ENCODE measurements at places on chromosomes 1 and 21.

GRCh38 chr1:201481761-201482493 is 12.9 kb upstream of the PHLDA3 start:
- peak; percentile 90 for DNase-seq

- no peak for DNase-seq
Measured at GRCh38 chr1:158155673-158156072, 25.0 kb upstream of the CD1D start.

DNA sequence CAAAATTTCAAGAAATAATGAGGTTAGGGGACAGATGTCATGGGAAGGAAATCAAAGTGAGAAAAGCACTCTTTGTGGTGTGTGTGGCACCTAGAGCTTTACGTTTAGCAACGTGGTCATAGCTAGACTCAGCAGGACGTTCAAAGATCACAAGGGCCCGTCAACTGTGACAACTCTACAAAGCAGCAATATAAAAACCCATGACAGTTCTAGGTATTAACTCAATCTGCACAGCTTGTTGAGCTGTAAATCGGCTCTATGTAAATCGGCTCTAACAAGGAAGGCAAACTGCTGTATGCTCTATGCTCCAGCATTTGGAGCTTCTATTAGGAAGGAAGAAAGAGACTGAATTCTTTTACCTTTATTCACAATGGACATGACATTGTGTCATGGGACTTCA is 64.8 kb downstream of the TP53BP2 start:
- no peak for DNase-seq

DNA sequence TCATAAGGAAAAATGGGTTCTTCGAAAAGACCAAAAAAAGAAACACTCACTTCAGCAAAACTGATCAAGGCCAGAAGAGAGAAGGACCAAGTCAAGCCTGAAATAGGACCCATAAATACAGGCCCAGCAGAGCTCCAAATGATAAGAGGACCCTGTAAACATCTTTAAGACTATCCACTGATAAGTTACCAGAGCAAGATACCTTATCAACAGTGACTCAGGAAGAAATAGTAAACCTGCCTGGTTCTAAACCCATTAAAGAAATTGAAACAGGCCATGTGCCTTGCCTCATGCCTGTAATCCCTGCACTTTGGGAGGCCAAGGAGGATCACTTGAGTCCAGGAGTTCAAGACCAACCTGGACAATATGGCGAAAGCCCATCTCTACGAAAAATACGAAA is 81.8 kb upstream of the ERRFI1 start:
- no peak for DNase-seq

DNA sequence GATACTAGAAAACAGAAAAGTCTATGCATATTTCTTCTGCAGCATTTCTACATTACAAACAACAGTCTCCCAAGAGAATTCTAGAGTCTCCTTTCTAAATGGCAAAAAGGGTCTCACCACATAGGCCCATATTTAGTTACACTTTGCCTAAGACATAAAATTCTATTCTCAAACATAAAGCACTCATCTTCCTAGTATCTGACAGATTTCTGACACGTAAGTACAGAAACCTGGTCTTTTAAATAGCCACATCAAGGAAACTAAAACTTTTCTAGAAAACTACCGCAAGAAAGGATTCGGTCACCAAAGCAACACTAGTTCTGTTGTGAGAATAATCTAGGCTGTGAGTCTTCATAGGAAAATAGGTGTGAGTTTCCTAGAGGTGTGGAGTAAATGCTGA is 33.6 kb upstream of the CTSK start:
- no peak for DNase-seq

GRCh38 chr1:28278763-28279162 is 19.4 kb downstream of the SESN2 start:
- no peak for DNase-seq

GRCh38 chr1:187411118-187411517 is 582.4 kb downstream of the PLA2G4A start:
- DNase-seq: no peak

- no peak for DNase-seq
Measured at GRCh38 chr1:27567146-27567526, 36.8 kb downstream of the AHDC1 start.

DNA sequence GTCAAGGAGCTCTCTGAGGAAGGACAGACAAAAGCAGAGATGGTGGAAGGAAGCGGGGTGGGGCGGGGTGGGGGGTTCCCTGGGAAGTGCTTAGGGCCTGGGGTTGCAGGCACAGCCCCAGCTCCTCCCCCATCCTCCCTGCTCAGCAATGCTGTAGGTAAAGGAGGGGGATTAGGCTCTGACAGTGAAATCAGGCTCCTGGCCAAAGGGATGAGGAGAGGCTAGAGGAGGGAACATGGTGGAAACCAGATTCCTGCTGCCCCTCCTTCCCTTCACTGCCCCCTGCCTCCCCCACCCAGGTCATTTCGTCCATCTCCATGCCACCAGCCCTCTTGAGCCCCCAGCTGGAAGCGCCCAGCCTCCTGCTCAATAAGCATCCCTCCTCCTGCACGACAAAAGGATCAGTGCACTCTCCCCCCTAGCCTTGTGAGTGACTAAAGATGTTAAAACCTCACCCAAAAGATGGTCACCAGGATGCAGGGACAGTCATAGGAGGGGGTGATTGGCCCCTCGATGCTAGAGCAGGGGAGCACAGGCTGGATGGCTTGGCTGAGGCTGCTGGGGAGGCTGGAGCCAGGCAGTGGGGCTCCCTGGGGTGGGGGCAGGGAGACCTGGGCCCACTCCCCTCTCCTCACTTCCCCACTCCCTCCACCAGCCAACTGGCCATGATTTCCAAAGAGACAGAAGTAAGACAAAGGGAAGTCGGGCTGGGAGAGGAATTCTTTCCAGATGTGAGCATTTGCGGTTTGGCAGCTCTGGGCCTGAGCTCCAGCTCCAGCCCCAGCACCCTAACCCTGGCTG is 2.2 kb upstream of the CRABP2 start:
- no peak for DNase-seq

GRCh38 chr1:160610569-160611242 is 31.4 kb upstream of the CD84 start:
- DNase-seq: no peak

DNA sequence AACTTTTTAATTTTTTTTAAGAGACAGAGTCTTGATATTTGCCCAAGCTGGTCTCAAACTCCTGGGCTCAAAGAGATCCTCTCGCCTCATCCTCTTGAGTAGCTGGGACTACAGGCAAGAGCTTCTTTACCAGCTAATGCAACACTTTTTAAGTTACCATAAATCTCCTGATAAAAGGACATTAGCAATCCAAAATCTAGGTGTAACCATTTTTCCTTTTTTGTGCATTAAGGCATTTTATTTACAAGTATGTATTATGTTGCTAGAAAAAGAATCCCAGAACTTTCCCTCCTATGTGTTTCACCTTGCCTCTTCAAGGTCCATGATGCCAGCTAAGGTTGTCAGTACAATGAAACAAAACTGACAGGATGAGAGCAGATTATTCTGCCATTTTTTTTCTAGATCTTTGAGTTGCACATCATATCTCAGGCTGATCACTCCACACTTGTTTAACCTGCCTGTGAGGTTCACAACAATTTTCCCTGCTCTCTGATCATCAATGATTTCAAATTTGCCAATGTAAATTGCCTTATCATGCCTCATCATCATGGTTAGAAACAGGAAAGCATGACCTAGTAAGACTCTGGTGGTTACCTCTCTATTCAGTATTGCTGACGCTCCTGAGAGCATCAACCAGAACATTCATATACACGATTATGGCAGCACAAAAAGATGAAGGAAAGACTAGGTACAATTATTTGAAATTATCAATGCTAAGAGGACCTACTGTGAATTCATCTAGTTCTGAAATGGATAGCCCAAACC is 173.2 kb downstream of the EIF4G3 start:
- no peak for DNase-seq

DNA sequence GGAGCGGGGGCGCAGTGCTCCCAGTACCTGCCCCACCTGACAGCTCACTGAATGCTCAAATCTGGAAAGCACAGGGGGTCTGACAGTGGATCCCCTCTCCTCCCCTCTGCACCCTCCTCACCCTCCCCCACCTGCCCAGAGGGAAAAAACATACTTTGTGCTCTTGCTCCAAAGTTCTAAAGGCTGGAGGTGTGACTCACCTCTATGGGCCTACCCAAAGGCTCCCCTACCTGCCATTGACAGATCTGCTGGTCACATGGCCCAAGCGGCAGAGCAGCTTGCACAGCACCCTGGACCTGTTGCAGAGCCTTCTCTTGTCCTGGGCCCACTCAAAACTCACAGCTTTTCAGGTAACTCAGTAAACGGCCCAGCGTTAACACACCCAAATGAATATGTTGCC is 55.7 kb downstream of the ADSS2 start:
- no peak for DNase-seq

DNA sequence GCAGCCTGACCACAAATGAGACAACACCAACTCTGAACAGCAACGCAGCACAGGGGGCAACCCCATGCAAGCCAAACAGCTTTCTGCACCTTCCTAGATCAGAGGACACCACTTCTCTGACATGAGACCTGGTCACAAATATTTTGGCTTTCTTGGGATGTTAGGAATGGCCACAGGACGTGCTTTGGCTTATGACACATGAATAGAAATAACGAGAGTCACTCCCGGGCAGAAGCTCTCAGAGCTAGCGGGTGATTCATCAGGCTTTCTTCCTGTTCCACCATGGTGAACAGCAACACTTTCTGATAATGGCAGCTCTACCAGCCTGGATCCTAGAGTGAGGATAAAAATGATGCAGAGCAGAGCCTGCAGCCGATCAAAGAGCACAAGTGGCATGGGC is 39.4 kb downstream of the PAFAH2 start:
- no peak for DNase-seq

GRCh38 chr1:54615531-54616279 is 7.6 kb downstream of the FAM151A start:
- no peak for DNase-seq

GRCh38 chr1:53837646-53837923 is 511 bp downstream of the NDC1 start:
- no peak for DNase-seq

DNA sequence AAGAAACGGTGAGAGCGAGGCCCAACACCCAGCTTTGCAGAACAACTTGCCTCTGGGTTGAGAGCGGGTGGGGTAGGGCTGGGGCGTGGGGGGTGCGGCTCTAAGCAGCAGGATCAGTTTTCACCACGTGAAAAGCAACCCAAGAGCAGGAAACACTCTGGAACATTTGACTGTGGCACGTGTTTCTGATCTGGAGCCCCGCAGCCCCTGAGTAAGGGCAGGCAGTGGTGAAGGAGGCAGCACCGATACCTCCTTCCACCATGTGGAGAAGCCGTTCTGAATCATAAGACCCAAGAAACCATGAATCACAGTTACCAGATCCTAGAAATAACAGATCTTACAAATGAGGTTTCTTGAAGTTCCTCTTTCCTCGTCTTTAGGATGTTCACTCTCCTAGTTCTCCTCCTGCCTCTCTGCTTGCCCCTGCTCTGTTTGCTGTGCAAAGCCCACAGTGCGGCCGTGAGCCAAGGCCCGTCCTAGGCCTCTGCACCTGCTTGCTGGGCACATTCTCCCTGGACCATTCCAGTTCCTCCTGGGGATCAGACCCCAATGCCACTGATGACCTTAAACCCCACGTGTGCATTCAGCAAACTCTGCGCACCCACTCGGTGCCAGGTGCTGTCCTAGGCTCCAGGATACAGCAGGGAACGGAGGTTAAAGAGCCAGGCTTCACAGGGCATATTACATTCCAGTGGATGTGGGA is 31.9 kb downstream of the SLC1A7 start:
- DNase-seq: peak; percentile 78

DNA sequence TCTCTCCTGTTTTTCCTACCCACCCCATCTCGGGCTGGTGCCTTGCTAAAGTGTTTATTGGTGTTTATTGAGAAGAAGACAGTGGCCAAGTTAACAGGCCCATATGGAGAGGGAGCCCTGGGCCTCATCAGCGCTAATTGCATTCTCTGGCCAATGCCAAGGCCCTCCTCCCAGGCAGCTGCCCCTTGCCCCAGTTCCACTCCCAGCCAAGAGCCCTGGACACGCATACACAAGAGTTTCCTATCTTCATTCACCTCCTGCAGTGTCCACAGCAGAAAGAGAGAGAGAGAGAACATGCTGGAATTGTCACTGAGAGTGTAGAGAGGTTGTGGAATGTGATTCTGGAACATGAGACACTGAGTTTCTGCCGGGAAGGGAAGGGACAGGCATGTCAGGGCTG is 25.4 kb upstream of the VWA5B1 start:
- DNase-seq: no peak

DNA sequence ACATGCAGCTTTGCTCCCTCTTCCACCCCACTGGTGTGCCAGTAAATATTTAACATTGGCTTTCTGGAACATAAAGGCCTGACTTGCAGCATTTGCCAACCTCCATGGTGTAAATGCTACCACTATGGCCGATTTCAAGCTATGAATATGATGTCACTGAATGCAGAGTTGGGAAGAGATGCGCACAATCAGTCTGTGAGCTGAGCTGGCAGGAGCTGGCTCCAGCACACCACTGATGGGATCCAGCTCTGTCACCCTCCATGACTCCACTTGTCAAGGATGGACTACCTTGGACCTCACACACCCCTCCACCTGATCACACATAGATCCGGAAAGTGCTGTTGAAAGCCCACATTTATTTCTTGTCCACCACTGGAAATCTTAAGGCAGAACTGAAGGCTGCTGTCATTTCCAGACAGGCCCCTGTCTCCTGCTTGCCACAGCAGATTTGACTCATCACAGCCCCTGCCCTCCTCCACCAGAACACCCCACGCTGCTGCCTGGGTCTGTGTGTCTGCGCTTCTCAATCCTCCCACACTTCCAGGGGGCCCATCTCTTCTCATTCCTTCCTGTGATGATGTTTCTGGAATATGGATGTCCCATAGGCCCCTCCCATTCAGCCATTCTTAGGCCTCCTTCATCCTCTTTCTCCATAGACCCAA is 82.2 kb upstream of the BCAR3 start:
- no peak for DNase-seq

GRCh38 chr1:6013491-6013890 is 21.3 kb upstream of the NPHP4 start:
- peak; percentile 27 for DNase-seq

DNA sequence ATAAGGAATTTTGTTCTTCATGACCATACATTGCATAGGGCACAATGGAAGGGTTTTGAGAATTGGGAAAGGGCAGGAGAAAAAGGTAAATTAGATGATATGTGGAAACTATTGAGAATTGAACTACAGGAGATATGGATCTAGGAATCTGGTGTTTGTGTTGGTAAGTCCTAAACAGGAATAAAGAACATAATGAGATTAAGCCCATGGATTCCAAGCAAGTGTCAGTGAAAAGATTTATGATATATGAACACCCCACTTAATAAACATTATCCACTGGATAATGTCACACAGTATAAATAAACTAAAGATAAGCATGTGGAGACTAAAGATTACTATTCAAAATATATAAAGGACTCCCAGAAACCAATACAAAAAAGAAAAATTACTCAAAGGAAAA is 98.2 kb downstream of the TNFSF18 start:
- no peak for DNase-seq
